ENCODE measurements at places on chromosomes 1 and 21.

DNA sequence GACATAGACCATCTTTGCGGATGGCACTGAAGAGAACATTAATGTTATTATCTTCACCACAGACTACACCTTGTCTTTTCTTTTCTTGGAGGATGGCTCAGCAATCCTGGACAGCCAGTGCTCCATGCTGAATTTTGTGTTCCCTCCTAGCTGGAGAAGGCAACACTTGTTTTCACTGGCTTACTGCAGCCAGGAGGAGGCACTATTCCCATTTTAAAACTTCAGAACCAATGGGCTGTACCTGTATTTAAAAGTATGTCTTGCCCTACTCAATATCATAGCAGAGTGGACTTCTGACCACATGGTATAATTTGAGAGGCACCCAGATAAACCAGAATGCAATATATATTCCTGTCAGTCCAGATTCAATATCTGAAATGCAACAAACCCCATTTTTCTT lies 53.3 kb upstream of the POGK start:
- DNase-seq: no peak

DNA sequence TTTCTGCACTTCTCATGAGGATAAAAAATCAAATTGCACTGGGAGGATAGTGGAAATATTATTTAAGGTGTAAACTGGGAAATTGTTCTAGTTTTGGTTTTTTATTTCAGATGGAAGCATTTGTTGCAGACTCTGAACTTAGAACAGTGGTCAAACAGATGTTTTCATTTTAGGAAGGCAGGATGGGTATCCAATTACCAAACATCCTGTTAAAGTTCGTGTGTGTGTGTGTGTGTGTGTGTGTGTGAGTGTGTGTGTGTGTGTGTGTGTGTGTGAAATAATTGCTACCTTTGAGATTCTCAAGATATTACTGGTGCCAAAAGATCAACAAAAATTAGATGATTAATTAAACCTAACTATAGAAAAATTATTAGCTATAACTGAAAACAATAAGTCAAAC lies 24.3 kb upstream of the DUSP10 start:
- no peak for DNase-seq

DNA sequence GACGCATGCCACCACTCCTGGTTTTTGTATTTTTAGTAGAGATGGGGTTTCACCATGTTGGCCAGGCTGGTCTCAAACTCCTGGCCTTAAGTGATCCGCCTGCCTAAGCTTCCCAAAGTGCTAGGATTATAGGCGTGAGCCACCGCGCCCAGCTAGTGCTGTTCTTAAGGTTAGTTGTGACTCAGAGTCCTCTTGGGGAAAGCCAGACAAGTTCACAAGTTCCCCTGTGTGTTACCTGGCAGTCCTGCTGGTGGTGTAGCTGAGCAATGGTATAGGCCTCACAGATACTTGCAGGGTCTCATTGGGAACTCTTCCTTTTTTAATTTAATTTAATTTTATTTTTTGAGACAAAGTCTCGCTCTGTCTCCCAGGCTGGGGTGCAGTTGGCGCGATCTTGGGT lies 10.6 kb downstream of the CFAP126 start:
- DNase-seq: no peak

DNA sequence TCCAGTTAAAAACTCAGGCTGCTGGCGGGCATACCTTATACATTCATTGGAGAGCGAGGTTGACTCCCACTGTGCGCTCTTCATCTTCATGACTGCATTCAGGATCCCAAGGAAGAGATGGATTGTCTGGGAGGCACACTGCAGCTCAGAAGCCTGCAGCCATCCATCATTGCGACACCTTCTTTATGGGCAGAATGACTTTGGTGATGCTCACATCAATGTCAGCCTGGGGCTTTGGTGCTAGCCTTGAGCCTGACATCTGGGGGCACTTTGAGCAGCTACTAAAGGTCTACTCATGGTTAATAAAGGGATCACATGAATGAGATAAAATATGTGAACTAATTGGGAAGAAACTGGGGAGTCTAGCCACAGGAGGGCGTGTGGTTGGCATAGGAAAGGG lies 229.3 kb downstream of the PRDM2 start:
- no peak for DNase-seq

DNA sequence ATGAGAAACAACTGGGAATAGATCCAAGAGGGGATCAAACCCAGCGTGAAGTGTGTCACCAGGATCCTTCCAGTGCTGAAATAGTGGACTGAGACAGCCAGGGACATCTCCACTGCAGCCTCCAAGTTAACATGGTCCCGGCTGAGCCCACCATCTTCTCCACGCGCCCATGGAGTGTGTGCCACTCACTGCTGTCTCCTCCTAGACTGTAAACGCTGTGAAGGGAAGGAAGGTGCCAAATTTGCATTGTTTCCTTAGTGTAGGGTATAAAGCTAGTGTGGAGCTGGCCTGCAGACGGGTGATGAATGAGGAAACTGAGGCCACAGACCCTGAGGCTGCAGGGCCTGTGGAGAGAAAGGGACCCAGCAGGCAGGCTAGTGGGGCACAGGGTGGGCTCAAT lies 183.6 kb downstream of the FOXD2 start:
- no peak for DNase-seq

GRCh38 chr1:46315669-46316403 lies 12.3 kb downstream of the UQCRH start:
- DNase-seq: no peak

Data from GM19239 (cell line).